Activated naive CD8-positive, alpha-beta T cell treated with anti-CD3 and anti-CD28 coated beads, Interleukin-2, amount 50 U/mL, for 16 hours (primary cell): ENCODE measurements at places on chromosomes 2 and 18.

GRCh38 chr2:138324068-138324771, 177.3 kb upstream of the SPOPL start:
- DNase-seq: no peak

- no peak for DNase-seq
Measured at GRCh38 chr2:3145471-3146021, 232.1 kb downstream of the EIPR1 start.

DNA sequence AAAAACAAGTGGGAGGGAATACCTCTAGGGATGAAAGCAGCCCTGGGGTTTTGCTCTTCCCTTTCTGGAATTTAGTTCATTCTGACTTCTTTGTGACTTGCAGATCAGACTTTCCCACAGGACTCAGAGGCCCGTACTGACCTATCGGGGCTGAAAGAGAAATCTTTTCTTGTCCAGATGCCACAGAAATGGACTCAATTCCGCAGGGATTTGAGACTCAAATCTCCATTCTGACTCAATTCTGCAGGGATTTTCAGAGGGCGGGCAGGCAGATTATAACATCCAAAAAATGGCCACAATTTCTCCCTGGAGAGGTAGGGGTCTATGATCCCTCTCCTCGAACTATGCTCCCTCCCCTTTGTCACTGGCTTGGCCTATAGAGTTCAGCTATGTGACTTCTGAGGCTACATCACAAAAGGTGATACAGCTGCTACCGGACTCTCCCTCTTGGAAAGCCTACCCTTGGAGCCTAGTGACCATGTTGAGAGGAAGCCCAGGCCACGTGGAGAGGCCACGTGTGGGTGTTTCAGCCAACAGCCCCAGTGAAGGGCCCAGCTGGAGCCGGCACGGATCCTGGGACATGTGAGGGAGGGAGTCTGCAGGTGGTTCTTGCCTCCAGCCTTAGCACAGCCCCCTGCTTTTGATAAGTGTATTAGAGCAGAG, 4.8 kb upstream of the EFHD1 start:
- no peak for DNase-seq

- DNase-seq: no peak
Measured at GRCh38 chr2:28365158-28365557, 27.5 kb upstream of the FOSL2 start.

DNA sequence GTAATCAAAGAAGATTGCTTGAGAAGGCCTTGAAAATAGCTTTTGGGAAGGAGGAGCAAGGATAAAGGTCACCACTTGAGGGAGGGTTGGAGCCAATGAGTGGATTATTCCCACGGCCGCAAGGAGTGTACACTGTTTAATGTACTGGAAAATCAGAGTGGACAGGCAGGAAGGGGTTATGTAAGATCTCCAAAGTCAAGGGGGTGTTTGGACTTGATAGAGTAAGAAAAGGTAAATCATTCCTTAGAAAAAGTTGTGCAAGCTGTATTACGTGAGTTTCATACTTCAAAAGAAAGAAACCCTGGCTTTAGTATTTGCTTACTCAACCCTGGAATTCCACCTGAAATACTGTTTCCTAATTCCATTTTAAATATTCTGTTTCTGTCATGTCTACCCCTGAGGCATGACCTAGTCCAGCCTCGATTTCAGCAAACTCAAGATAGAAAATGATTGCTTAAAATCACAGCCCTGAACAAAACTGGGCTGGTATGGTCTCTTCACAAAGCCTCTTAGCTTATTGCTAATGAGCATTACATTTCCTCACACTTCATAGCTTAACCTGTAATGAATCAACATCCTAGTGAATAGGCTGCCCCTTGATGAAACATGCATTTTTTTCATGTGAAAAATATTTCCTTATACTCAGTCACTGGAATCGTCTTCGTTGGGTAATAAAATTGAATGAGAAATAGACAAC, 1.1 kb downstream of the MREG start:
- no peak for DNase-seq
